Lower lobe of right lung (tissue), 2 donors: ENCODE measurements at places on chromosomes 7 and 10.

GRCh38 chr7:95411666-95412065 lies 15.5 kb upstream of the PON3 start:
- no peak for DNase-seq

DNA sequence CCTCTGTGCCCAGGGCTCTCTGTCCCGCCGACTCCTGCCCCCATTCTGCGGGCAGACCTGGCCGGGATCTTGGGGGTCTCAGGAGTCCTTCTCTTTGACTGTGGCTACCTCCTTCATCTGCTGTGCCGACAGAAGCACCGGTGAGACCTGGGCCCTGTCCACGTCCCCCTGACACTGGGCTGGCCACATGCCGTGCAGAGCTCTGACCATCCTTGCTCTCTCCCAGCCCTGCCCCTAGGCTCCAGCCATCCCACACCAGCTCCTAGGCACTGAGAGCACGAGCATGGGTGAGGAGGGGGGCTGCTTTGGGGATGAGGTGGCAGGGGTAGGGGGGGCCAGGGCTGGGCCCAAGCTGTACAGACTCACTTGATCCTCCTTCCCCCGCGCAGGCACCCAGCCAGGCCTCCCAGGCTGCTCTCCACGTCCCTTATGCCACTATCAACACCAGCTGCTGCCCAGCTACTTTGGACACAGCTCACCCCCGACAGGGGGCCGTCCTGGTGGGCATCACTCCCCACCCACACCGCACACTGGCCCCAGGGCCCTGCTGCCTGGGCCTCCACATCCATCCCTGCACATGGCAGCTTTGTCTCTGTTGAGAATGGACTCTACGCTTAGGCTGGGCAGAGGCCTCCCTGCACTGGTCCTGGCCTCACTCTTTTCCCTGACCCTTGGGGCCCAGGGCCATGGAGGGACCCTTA lies 4.8 kb upstream of the PILRB start:
- no peak for DNase-seq

DNA sequence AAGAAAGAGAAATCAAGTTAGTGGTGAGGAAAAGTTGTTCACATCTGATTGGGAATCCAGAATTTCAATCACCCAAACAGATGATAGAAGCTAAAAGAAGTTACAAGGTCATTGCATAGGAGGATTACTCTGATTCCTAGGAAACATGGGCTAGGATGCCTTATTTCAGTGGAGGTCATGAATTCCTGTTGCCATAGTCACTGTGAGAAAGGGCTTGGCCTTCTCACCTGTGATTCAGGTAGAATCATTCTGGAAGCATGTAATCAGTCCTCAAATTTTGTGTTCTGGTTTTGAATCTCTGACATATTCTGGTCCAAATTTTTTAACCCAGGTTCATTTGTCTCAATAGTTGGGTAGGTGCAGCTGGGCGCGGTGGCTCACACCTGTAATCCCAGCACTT lies 4.3 kb upstream of the NUB1 start:
- no peak for DNase-seq

DNA sequence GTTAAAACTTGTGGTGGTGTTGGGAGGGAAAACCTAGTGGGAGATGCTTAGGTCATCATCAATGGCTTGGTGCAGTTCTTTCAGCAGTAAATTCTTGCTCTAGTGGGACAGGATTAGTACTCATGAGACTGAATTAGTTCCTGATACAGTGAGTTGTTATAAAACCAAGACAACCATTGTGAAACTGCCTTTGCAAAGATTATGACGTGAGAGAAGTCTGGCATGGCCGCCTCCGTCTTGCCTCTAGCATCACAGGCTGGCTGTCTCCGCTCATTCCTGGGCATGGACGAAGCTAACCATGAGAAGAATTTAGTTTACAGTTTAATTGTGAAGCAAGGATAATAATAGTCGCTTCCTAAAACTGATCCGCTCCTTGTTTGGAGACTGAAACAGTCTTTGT lies 186.4 kb downstream of the KIF20B start:
- DNase-seq: no peak

DNA sequence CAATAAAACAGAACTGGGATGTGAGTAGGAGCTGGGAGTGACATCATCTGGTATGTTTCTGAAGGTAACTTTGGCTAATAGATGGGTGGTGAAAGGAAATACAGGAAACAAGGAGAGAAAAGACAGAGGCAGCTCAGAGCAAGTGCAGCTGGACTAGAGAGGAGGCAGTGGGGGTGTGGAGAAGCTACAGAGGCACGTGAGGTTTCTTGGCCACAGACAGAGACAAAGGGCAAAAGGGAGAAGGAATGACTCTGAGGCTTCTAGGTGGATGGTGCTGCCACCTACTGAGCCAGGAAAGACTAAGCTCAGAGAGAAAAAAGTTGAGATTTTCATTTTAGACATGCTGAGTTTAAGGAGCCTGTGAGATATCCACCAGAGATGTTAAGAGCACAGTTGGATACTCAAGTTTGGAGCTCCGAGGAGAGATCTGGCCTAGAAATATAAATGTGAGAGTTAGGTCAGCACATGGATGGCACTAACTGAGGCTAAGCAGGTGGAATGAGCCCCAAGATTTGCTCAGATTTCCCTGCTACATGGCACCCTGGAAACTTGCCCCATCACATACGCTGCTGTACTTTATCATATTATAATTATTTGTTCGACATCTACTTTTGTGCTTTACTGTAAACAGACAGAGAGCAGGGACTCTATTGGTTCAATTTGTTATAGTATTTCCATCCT lies 293.0 kb upstream of the IMMP2L start:
- no peak for DNase-seq

- no peak for DNase-seq
These were observed 972.2 kb upstream of the MBL2 start for GRCh38 chr10:53744746-53745145.

- DNase-seq: no peak
These were observed 66.1 kb downstream of the LRGUK start for GRCh38 chr7:134193240-134193639.

DNA sequence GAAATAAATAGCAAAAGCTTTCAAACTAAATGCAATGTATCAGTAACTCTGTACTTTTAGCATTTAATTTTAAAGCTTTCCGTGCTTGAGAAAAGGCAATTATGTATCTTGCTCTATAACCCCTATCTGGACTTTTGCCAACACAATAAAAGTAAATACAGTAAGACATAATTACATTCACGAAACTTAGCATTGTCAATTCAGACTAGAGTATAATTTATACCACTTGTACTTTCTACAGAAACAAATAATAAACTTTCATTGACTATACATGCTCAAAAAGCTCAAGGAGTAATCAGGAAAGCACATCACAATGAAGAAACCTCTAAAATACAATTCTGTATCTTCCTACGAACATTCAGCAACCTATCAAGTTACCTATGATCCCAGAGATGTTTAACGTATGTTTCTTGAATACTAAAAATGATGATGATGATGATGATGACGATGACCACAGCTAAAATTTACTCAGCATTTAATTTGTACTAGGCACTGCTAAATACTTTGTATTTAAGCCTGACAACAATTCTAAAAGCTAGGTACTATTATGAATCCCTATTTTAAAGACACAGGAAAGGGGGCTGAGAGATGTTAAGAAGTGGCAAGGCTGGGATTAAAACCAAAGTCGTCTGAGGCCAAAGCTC lies 44.9 kb downstream of the MINDY3 start:
- no peak for DNase-seq

DNA sequence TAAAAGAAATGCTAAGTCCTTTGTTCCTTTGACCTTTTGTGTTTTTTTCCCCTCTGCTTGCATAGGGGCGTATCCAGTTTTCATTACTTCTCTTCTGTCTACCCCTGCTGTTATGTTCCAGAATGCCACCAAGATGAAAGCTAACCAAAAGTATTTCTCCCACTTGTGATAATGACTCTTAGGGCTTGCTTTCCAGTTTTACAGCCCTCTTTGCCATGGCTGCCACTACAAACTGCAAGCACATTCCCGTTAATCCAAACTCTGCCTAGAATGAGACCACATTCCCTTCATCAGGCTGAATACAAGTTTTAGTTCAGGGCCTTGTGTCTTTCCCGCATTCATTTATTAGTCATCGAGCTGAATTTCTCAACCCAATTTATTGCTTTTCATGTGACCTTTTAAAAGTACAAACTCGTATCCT lies 23.6 kb upstream of the CD36 start:
- no peak for DNase-seq

GRCh38 chr7:151793991-151794507 lies 82.9 kb downstream of the PRKAG2 start:
- DNase-seq: no peak
